Umbilical cord (tissue), 2 donors: ENCODE measurements at places on chromosomes 1 and 21. TPM values are rescaled to one million over a fixed set of nuclear protein-coding genes. Genes with fewer than 3 reads are reported as not detected.

- peak; percentile 95 for DNase-seq
Measured at GRCh38 chr1:94863919-94864318, 43.8 kb downstream of the SLC44A3 start.

GRCh38 chr1:156012051-156012817, 8.5 kb downstream of the SSR2 start:
- DNase-seq = no peak

Gene CR1L
- total RNA-seq = not detected

Gene FAAH
- 0.72 TPM for total RNA-seq

DNA sequence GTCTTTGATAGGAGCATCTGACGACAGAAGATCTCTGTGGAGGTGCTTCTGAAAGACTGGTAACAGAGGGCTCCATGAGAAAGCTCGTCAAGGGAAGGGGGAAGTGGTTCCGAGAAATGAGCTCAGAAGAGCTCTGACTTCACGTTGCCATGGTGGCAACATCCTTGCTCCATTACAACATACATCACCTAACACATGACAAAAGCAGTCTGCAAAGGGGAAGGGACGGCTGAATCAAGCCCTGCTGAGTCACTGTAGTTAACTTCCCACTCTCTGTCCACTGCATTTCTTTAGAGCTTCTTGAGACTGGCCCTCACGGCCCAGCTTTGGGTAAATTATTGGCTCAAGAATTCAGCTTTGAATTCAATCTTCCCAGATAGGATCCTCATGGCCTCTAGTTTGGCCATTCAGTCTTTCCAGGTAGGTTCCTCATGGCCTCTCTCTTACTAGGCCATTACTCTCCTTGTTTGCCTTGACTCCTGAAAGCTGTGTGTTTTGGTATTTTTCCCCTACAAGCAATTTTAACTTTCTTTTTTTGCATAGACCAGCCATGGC, 88.0 kb upstream of the ZNF648 start:
- peak; percentile 57 for DNase-seq

- peak; percentile 42 for DNase-seq
Measured at GRCh38 chr1:25922056-25922970, 16.1 kb upstream of the STMN1 start.

Gene PBX1
- total RNA-seq = 119 TPM

DNA sequence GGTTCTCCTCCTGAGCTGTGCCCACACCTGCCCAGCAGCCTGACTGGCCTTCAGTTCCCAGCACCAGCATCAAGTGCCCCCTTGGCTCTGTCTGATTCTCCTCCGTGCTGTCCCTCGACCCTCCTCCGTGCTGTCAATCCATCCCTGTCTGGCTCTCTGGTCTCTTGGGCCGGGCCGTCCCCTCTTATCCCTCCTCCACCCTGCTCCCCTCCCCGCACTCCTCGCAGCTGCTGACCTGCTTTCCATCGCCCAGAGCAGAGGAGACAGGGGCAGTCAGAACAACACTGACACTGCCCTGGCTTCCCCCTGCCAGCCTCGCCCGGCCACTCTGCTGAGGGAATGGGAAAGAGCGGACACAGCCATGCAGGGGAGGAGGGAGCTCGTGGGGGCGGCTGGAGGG, 267.4 kb downstream of the CAMTA1 start:
- no peak for DNase-seq

DNA sequence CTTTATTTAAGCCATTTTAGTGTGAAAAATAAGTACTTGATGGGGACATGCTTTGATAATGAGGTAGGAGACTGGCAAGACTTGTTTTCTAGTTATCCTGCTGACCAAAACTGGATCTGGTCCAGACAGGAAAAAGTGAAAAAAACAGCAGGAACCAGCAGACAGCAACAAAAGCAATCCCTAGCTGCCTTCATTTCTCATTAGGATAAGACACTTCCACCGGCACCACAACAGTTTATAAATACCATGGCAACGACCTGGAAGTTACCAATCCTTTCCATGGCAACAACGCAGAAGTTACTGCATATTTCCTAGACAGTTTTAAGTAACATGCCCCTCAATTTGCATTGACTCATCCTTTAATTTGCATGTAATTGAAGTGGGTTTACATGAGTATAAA, 993.8 kb upstream of the NCAM2 start:
- DNase-seq = no peak

Gene CELA2A
- not detected for total RNA-seq

GRCh38 chr1:224137518-224137917, 23.6 kb downstream of the FBXO28 start:
- DNase-seq = no peak

Gene CHI3L2
- 0.72 TPM for total RNA-seq

- peak; percentile 81 for DNase-seq
Measured at GRCh38 chr1:209686322-209686721, 11.1 kb downstream of the G0S2 start.

Gene XKR8
- 3.9 TPM for total RNA-seq

DNA sequence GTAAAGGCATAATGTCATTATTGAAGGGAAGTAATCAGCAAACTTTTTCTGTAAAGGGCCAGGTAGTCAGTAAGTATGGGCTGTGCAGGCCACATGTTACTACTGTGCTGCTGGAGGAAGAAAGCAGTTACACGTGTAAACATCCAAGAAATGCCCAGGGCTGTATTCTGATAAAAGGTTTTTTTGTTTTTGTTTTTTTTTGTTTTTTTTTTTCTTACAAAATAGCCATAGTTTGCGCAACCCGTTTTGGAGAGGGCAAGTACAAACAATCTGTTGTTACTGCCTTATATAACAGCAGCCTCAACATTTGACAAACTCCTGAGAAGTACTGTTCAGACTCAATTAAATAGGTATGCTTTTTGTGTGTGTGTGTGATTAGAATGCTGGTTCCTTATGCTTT, 26.7 kb upstream of the MTMR11 start:
- no peak for DNase-seq

Gene OR2T11
- total RNA-seq = 0.48 TPM

Gene ETV3L
- total RNA-seq = not detected

Gene BCAN
- total RNA-seq = 9.1 TPM

- no peak for DNase-seq
Measured at GRCh38 chr1:30804822-30805221, 47.2 kb upstream of the LAPTM5 start.

- no peak for DNase-seq
Measured at GRCh38 chr1:215104283-215104682, 21.7 kb downstream of the KCNK2 start.

GRCh38 chr1:92273039-92273438, 25.7 kb downstream of the GLMN start:
- no peak for DNase-seq
